ENCODE measurements at places on chromosomes 5 and 9.

- DNase-seq = no peak
Observed at GRCh38 chr5:158845941-158846340, 253.8 kb downstream of the EBF1 start.

- DNase-seq = no peak
Observed at GRCh38 chr5:79878721-79879336, 112.2 kb downstream of the MTX3 start.

GRCh38 chr9:73152543-73152844 lies 829 bp downstream of the ANXA1 start:
- DNase-seq = no peak

GRCh38 chr9:95150903-95151302 lies 166.6 kb downstream of the FANCC start:
- no peak for DNase-seq

- no peak for DNase-seq
Observed at GRCh38 chr5:114702136-114702535, 340.3 kb downstream of the KCNN2 start.
